ENCODE measurements at places on chromosomes 13 and 19.
A peak's percentile ranks its signal among the peaks of the same experiment; 100 is the strongest.

DNA sequence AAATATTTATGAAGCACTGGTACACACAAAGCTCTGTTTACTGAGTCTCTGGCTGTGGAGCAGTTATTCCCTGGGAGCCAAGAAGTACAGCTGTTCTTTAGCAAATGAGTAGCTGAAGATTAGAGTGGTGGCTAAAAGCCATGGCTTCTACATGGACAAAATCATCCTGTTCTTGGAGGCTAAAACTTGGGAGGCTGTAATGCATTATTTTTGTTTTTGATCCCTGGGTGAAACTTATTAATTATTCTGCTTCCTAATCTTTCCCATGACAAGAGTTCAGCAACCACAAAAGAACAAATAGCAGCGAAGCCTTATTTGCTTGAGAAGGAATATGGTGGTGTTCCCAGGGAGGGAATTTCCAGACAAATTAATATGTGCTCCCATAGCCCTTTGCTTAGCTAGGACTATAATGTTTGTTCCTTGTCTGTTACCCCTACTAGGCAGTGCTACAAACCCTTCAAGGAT lies 109.5 kb downstream of the DCT start:
- DNase-seq, result no peak

- DNase-seq, result no peak
Measured at GRCh38 chr13:99681695-99682094, 180.4 kb downstream of the TM9SF2 start.

- no peak for DNase-seq
Measured at GRCh38 chr19:38429055-38429810, 3.2 kb upstream of the RASGRP4 start.

- DNase-seq, result no peak
Measured at GRCh38 chr19:42421591-42422031, 5.6 kb downstream of the LIPE start.

DNA sequence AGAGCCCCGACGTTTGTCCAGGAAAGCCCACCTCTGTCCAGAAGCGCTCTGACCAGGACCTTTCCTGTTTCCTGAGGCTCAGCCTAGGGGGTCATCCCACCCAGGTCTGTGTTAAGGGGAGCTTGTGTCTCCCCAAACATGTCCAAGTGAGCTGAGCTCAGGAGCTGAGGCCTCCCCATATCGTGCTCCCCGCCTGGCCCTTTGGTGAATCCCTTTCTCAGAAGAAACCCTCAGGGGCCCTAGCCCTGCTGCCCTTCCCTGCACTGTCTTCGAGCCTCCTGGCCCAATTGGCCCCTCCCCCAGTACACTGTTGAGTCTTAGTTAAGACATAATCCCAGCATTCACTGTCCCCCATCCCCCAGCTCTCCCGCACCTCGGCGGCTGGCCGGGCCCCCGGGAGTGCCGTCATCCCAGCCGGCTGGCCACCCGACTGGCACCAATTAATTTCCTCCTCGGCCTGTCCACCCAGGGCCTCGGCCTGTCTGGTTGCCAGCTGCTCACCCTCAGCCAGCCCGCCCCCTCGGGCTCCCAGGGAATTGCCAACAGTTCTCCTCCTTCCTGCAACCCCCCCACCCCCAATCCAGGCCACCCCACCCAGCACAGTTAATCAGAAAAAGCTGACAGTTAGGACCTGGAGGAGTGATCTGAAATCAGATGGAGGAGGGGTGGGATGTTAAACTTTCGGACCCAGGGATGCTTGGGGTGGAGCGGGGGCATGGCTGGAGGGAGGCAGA lies 13.6 kb downstream of the IER2 start:
- DNase-seq, result peak; percentile 66

DNA sequence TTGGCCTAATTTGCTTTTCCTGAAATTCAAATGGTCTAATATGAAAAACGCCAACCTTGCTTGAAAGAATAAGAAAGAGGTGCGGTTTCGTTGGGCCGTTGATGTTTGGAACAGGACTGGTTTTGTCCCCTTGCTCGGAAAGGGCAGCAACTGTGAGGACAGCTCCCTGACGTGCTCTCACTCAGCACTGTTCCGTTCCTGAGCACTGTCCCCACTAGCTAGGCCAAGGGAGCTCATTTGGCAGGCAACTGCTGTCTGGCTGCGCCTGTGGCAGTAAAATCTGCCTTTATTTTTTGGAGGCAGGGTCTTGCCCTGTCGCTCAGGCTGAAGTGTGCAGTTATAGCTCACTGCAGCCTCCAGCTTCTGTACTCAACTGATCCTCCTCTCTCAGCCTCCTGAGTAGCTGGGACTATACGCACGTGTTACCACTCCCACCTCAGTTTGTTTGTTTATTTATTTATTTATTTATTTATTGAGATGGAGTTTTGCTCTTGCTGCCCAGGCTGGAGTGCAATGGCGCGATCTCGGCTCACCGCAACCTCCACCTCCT lies 4.5 kb downstream of the LDLR start:
- no peak for DNase-seq

GRCh38 chr13:24063281-24063877 lies 97.1 kb upstream of the SPATA13 start:
- DNase-seq, result no peak

- peak; percentile 72 for DNase-seq
Measured at GRCh38 chr13:57629821-57630235, 1.7 kb upstream of the PCDH17 start.

DNA sequence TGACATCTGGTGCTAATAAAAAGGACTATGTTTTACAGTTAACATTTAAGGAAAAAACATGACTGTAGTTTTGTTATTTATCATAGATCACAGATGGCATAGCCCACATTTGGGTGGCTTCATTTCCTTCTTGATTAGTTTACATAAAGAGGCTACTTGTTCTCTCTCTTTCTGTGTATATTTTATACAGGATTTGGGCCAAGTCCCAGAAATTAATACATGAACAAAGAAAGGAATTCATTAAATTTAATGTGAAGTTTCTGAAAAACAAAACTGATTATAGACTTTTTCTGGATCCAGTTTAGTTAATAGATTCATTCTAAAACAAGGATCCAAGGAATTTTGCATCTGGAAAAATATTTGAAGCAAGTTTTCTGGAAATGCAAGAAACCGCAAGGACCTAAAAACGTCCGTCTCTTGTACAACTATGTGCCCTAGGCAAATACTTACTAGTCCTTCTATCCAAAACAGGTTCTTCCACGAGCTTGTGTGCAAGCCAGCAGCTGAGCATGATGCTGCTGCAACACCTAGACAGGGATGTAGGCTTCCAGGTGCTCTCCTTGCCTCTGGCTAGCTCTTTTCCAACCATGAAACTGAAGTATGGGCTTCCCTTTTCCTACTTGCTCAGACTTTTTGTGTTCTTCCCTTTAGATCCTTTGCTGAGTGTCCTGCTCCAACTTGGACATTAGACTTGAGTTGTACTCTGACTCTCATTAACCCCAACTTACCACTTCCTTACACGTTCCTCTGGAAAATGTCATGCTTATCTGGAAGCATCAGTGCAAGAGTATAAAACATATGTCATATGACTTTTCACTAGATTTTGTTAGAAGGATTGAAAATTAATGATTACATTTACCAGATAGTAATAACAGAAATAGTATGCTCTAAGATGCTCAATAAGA lies 161.5 kb upstream of the STARD13 start:
- DNase-seq, result no peak

DNA sequence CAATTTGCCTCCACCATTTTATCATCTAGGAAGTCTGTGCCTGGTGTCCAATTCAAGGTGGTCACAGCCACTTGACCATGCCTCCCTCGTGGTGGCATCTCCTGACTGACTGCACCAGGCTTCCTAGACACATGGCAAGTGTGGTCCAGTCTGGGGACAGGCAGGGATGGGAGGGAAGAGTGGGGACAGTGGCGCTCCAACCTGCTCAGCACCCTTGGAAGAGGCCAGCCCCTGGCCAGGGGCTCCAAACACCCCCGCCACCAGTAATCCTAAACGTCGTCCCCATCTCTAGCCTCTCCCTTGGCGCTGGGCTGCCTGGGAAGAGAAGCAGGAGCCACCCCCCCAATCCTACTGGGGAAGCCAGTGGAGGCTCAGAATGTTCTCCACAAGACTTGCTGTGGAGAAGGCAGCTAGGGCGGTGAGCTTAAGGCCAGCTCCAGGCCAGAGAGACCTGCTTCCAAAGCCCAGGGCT lies 2.7 kb downstream of the RPL36 start:
- DNase-seq, result no peak

DNA sequence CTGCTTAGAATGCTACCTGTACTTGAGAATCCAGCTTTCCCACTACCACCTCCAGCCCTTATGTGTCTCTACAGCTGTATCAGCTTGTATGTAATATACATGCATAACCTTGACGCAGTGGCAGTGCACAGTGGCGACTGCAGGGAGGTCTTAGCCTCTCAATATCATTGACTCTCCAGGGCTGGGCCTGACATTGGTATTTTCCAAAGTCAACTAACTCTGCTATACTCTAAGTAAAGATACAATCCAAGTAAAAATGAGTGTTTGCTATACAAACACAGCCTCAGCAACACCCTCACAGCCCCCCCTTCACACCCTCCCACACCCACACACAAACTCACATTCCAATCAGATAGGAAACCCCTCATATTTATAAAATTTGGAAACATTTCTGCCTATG lies 6.7 kb upstream of the UBL3 start:
- no peak for DNase-seq

DNA sequence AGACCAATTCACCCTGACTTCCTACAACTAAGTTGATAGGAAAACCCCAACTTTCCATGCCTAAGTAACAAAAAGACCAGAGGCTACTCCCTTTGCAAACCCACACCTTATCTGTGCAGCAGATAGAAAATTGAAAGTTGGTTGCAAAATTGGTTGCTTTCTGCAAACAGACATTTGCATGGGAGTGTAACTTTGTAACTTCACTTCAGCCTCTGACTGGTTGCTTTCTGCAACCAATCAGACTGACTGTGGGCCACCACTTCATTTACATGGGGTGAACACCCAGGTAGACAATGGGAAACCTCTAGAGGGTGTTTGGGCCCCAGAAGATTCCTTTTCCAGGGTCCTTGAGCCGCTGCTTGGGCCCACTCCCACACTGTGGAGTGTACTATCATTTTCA lies 9.8 kb downstream of the TEX30 start:
- DNase-seq, result no peak

DNA sequence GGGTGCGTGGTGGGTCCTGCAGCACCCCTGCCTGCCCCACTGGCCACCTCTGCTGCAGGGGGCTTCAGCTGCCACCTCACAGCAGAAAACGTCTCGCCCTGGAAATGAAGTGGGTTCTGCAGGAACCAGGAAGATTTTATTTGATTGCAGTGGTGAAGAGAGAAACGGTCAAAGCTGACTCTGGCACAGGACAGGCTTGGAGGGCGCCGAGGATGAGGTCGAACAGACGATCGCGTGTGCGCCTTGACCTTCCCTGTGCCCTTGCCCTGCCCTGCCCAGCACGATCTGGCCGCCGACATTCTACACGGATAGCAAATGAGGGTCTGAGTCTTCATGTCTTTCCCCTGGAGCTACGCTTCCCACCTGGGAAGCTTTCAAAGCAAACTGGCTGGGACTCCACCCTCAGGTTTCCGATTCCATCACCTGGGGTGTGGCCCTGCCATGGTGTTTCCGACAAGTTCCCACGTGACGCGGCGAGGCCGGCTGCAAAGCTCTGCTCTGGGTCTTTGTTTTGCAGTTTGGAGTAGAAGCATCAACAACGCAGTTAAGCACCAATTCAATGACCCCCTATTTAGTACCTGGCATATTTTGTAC lies 50.3 kb upstream of the TUBGCP3 start:
- peak; percentile 56 for DNase-seq

GRCh38 chr13:90618133-90618532 lies 729.4 kb upstream of the MIR17HG start:
- no peak for DNase-seq

- no peak for DNase-seq
Measured at GRCh38 chr19:19259741-19260140, 13.4 kb downstream of the TM6SF2 start.

GRCh38 chr13:82900453-82900852 lies 981.8 kb downstream of the SLITRK1 start:
- DNase-seq, result no peak

- DNase-seq, result no peak
Measured at GRCh38 chr13:26168237-26168814, 53.8 kb downstream of the RNF6 start.

- no peak for DNase-seq
Measured at GRCh38 chr13:102261809-102262208, 140.0 kb downstream of the FGF14 start.

GRCh38 chr19:39816287-39817048 lies 17.5 kb downstream of the DYRK1B start:
- no peak for DNase-seq

GRCh38 chr13:99908140-99908803 lies 63.3 kb downstream of the ZIC5 start:
- DNase-seq, result peak; percentile 69

- DNase-seq, result no peak
Measured at GRCh38 chr19:43690890-43691289, 20.9 kb upstream of the PLAUR start.

DNA sequence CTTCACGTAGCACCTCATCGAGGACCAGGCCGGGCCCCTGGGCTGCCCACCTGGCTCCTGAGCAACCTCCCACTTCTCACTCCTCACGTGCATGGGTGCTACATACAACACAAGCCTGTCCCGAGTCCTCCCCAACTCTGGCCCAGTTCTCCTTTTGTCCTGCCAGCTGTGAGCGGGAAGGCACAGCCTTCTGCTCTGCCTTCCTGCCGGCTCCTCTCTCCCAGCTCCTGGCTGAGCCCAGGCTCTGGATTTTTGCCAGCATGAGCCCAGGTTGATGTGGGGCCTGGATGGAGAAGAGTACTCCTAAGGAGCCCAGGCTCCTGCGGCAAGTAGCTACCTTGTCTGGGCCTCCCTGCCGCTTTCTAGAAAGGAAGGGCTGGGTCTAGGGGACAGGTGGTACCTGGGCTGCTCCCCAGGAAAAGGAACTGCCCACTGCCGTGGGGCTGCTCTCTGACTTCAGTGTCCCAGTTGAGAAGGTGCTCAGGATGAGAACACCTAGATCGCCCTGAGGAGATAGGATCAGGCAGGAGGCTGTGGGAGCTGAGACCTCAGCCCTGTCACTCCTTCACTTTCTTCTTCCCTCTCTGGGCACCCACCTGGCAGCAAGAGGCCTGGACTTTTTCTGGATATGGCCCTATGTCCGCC lies 23.6 kb downstream of the LYL1 start:
- DNase-seq, result no peak

DNA sequence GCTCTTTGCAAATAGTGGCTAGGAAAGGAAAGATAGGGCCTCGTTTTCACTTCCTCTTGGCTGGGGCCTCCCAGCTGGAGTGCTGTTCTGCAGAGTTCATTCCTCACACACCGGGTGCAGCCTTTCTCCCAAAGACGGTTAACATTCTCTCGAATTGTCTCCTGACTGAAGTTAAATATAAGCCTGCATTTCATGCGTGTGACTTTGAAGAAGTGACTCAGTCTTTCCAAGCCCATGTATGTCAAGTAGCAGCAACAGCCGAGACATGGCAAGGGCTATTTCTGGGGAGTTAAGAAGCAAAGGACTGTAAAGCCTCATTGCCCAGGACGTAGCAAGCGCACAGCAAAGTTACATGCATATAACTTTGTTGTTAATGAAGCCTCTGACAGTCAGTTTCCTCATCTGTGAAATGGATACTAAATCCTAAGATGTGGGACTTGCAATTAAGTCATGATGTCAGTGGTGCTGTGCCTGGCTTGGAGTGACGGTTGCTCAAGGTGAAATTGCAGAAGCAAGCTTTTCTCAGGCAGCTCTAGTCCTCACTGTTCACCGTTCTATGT lies 502.4 kb downstream of the MYO16 start:
- no peak for DNase-seq

GRCh38 chr13:23609874-23610576 lies 39.8 kb downstream of the TNFRSF19 start:
- no peak for DNase-seq

GRCh38 chr13:63184693-63185092 lies 1769.0 kb upstream of the PCDH20 start:
- no peak for DNase-seq

Data from NCI-H510A (cell line).